ENCODE measurements at places on chromosomes 13 and 19.

GRCh38 chr13:29483211-29483610, 112.3 kb downstream of the SLC7A1 start:
- DNase-seq = no peak

DNA sequence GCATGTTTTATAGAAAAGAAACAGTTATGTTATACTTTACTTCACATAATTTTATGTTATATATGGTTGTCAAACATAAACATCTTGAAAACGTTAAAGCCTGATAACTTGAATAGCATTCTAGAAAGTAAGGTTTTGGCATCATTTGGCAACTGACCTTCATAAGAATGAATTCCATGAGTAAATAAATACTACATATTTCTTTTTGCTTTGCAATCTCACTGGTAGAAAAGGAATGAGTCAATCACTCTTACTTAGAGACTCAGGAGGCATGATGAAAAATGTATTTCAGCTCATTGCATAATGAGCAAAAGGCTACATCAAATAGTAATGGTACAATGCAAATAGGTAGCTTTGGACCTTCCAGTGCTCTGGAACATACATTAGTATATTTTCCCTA, 1381.9 kb downstream of the EFNB2 start:
- no peak for DNase-seq

DNA sequence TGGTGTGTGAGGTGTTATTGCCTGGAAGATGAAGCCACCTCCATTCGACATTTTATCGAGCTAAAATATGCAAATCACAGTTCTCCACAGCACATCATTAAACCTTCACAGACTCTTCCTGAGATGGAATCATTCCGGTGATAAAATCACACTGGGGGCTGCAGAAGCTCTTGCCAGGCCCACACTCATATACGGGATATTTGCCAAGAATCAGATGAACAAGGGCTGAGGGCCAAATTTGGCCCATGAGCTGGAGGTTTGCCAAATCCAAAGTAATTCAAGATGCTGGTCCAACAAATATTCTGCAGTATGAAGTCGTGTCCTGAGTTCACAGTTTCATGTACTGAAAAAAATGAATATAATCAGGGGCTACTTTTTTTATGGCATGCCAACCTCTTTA, 16.7 kb upstream of the RXFP2 start:
- DNase-seq = no peak

- peak; percentile 51 for DNase-seq
Measured at GRCh38 chr19:1173159-1173844, 766 bp downstream of the SBNO2 start.

All from activated CD8-positive, alpha-beta memory T cell treated with anti-CD3 and anti-CD28 coated beads, Interleukin-2, amount 10 ng/mL, durations not matched to agents 7 days and 5 days (primary cell).